ENCODE measurements at places on chromosomes 5 and 9.

GRCh38 chr5:102749416-102750030, 5.6 kb upstream of the PAM start:
- peak; percentile 19 for DNase-seq

DNA sequence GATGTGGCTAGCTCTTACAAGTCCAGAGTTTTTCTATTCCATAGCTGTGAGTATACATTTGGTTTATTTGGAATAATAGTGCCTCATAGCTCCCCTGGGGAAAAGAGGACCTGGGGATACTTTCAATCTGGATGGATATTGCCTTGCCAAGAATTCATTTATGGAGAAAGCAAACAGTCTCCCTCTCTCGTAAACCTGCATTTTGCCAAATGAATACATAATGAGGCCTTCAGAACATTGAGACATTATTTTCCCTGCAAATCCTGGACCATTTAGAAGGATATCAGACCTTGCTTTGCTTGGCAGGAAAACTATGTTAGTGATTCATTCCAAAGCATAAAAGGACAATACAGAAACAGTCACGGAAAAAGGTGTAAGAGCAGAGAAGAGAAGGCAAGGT, 569.6 kb upstream of the BRINP1 start:
- no peak for DNase-seq

DNA sequence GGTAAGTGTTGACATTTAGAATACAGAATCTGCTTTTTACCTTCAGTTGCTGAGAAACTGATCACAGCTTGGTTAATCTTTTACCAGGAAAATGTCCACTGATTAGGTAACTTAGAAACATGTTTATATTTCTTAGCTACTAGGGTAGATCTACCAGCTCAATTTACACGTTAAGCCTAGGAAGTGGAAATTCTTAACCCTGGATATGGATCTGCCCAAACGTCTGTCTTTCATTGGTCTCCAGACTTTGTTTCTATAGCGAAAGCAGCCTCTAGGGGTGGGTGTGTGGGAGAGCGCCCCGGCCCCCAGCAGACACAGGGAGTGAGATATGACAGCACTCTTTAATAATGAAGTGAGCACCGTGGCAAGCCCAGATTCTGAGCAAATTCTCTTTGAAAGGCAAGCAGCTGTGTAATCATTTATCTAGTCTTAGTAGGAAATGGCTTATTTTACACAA, 141.6 kb upstream of the ZNF608 start:
- DNase-seq: peak; percentile 58

- no peak for DNase-seq
Measured at GRCh38 chr5:52840277-52841050, 52.7 kb downstream of the ITGA1 start.

DNA sequence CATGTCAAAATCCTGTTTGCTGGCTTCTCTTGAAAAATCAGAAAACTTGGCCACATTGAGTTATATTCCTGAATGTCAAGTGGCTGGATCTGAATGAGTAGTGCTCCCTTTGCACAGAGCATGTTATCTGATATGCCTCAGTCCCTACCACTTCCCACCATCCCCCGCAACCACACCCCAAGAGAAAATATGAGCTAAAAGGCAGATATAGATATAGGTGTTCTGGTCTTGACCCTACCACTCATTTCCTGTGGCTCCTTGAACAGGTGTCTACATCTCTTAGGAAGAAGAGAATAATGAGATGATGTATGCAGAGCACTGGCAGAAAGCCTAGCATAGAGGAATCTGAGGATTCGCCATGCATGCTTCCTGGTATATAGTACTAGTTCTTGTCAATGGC, 6.6 kb upstream of the CYSTM1 start:
- DNase-seq: no peak

GRCh38 chr5:141945511-141946051, 12.4 kb downstream of the PCDH12 start:
- peak; percentile 54 for DNase-seq

- DNase-seq: no peak
Measured at GRCh38 chr5:1732238-1732941, 67.2 kb downstream of the MRPL36 start.

DNA sequence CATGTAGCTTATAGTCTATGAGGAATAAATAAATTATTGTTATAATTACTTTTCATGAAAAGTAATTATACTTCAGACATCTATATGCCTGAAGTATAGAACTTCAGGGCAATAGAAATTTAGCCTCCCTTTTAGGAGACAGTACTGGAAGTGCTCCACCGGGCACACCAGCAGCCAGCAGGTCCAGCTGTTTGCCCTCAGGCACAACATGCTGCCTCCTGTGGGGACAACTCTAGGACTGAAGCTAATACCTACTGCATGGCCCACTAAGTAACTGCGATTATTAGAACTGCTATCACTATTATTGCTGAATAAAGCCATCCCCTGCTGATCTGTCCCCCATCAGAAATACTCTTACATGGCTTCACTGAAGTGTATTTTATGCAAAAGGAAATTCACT, 329.6 kb downstream of the MED10 start:
- no peak for DNase-seq

DNA sequence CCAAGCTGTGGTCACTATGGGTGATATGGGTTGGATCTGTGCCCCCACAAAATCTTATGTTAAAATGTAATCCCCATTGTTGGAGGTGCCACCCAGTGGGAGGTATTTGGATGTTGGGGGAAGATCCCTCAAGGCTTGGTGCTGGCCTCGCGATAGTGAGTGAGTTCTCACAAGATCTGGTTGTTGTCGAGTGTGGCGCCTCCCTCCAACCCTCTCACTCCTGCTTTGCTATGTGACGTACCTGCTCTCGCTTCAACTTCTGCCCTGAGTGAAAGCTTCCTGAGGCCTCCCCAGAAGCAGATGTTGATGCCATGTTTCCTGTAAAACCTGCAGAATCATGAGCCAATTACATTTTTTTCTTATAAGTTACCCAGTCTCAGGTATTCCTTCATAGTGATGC, 35.5 kb downstream of the UGT3A2 start:
- no peak for DNase-seq
